ENCODE measurements at places on chromosomes 7 and 10.

GRCh38 chr7:20153999-20154398 is 63.2 kb downstream of the MACC1 start:
- no peak for DNase-seq

DNA sequence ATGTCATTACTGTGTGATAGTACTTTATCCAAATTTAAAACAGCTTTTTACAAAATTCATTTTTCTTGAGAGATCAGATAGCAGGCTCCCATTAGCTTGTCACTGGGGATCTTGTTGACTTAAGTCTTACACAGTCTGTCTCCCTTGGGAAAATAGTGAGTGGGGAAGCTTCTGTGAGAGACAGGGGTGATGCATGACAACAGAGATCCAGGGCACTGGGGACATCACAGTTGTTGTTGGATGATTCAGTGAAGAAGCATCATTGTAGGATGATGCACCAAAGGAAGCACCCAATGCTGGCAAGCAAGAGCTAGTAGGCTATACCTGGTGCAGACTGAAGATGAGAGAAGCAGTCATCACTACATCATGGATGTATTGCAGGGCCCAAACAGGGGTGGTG is 284.7 kb downstream of the HDAC9 start:
- DNase-seq, result no peak

DNA sequence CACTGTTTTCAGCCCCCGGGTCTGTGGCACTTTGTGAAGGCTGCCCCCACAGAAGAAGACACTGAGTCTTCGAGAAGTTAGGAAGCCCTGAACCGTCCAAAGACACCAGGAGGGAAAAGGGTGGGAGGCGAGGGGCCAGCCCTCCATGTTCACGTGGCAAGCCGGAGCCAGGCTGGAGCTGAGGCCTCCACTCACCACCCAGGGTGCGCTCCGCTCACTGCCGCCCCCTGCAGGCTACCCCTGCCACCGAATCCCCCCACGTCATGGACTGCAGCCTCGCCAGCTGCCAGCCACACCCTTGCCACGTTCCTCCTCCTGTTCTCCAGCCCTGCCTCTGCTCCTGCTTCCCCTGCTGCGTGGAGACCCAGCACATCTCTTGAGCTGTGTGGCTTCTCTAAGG is 59.0 kb upstream of the EN2 start:
- no peak for DNase-seq

- no peak for DNase-seq
These were observed 252.9 kb downstream of the MAD1L1 start for GRCh38 chr7:1979591-1980560.

DNA sequence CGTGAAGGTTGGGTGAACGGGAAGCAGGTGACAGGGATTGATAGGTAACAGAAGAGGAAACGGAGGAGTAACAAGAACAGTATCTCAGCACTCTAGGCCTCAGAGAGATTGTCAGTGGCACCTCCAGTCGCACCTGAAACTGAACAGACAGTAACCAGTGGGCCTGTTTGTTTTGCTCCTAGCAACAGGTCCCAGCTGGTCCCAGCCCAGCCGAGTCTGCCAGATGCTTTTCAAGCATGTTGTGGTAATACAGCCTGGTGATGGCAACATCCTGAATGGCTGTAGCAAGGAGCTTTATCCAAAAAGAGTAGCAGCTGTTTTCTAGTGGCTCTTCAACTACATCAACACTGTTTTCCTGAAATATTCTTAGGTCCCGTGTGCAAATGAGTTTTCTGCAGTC is 4.7 kb downstream of the CACNB2 start:
- no peak for DNase-seq

- peak; percentile 59 for DNase-seq
These were observed 1212.4 kb downstream of the SORCS1 start for GRCh38 chr10:105952153-105952552.

DNA sequence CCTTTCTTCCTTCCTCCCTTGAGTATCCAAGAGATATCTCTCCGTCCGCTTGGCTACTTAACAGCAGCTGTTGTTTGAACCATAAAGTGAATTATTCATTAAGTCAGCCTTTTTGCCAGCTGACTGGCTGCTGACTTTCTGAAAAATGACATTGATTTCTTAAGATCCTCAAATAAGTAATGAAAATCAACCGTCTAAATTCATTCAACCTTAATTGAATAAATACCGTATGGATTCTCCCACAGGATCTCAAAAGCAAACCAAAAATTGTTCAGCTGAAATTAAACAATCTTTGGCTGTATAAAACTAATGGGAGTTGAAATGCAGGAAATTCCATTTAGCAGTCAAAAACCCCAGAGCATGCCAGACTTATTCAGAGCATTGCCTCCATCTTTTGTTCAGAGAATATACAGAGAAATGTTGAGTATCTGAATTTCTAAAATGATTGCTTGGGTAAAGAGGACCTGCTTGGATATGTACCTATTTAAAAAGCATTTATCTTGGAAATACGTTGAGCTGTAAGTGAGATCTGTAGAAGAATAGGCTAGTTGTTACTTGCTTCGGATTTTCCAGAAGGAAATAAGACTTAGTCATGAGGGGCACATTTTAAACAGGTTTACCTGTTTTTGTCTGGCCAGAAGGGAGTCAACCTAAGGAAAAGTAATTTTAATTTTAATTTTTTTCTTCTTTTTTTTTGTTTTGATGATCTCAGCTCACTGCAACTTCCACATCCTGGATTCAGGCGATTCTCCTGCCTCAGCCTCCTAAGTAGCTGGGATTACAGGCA is 136.2 kb downstream of the PLXDC2 start:
- DNase-seq, result no peak

DNA sequence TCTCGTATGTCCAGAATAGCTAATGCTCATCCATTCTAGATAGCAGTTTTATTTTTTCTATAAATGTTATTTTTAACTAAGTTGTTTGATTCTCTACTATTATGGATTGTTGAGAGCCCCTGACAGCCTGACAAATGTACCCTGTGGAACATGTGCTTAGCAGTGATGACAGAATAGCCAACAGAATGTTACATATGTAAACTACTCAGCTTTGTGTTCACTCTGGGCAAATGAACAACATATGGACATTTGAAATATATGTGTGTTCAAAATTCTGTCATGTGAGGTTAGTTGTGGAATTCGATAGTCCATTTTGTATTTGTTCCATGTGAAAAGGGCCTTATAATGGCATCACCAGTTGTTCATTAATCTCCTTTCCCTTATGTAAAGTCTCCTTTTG is 199.7 kb downstream of the EXOC4 start:
- DNase-seq, result no peak

DNA sequence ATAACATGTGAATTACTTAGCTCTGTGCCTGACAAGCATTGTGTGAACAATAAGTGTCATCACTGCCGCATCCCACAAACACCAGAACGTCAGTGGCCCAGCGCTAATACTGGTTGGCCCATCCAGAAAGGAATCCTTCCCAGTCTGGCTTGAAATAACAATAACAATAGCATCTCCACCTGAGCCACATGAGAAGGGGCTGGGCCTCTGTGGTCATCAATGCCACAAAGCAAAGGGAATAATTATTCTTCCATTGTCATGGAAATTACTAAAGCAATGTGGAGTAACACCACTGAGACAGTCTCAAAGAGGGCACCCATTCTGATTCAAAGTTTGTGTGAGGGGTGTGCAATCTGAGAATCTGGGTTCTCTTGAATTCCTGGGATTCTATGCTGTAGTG is 105.7 kb upstream of the INHBA start:
- DNase-seq, result no peak

- DNase-seq, result no peak
These were observed 2.5 kb downstream of the TCF7L2 start for GRCh38 chr10:112952282-112953173.

DNA sequence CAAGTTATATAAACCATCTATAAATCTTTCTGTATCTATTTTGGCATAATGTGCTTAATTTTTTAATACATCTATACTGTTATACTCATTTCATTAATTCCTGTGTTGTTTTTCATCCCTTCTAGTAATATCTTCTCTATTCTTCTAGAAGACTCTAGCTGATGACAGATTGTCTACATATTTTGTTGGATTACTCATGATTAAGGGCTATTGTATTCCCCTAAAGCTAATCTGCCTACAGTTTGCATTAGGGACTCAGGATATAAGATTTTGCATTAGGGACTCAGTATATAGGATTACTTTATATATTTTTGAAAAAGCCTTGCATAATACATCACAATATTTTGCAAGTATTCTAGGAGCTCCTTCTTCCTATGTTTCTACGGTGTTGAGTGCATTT is 8.3 kb upstream of the SEMA3A start:
- DNase-seq, result no peak

DNA sequence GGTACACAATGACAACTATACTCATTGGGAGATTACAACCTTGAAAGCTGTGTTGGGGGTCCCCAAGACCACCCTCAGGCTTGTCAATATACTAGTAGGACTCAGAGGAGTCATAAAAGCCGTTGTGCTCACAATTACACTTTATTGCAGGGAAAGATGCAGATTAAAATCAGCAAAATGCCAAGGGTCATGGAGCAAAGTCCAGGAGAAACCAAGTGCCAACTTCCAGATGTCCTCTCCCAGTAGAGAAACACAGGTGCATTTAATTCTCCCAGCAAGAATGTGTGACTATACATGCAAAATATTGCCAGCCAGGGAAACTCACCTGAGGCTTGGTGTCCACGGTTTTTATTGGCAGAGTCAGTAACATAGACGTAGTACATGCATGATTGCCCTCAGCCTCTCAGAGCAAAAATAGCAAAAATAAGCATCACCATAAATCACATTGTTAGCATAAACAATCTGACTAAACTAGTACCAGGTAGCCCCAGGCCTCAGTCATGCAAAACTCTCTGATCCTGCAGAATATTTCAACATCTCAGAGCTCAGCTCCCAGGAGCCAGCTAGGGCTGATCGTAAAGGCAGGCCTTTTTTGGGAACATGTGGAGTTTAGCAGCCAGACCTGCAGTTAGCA is 50.7 kb downstream of the VIM start:
- DNase-seq, result no peak

DNA sequence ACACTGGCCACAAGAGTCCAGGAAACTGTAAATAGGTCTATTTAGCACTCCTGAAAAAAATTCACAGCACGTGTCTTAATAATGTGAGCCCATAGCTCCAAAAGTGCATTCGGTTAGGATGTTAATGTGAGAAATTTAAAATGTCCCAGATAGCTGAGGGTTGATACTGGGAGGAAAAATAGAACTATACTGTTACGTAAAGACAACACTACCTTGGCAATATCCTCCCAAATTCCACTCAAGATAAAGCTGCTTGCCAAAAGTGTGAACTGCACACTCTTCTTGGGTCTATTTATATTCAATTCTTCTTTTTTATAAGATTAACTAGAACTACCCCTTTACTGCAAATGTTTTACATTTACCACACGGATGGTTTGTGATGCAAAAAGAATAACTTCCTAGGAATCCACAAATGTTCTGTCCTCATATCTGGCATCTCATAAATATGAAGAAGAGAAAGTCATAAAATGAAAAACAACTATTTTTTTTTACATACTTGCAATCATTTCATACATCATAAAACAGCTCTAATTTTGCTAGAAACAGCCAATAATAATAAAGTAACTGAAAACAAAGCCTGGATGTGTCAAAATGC is 10.4 kb downstream of the RAB11FIP2 start:
- no peak for DNase-seq

DNA sequence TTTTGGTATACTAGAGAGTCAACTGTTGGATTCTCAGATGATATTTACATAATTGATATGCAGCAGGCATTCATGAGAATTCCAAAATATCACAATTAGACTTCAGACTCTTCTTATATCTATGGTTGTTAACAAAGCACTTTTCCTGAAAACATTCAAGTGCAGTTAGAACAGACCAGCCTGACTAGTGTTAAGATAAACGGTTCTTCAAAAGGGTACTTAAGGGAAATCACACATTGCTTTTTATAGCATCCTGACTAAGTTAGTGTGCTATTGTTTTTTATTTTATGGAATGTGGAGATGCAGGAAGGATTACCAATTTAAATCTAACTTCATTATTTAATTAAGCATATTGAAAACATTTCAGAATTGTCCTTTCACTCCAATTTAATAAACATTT is 405.1 kb downstream of the PLXDC2 start:
- DNase-seq, result no peak

GRCh38 chr10:22344781-22345300 is 455 bp upstream of the SPAG6 start:
- DNase-seq, result no peak

DNA sequence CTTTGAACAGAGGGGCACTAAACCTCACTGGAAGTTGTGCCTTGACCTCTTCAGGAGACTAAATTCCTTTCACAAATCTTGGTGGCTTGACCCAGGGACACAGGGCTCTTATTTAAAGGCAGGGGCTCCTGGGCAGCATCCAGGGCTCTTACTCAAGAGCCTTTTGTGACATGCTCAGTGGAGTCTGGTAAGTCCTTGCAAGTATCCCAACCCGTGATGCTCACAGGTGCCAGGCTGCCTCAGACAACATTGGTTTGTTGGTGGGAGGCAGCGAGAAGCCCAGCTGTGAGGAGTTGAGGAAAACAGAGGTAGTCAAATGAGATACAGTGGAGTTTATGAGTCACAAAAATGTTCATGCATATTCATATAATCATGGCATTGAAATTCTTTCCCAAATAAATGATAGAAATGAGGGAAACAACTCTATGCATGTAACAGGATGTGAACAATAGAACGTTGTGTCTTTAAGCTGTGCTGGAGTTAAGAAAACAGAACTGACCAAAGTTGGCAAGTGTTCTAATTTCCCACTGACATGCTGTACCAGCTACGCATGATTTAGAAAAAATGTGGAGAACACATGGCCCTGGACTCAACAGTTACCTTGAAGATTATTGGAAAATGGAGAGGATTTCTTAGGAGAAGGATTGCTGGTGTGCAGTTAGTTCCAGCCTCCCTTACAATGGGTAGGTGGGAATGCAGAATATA is 654.5 kb upstream of the COBL start:
- DNase-seq, result no peak

DNA sequence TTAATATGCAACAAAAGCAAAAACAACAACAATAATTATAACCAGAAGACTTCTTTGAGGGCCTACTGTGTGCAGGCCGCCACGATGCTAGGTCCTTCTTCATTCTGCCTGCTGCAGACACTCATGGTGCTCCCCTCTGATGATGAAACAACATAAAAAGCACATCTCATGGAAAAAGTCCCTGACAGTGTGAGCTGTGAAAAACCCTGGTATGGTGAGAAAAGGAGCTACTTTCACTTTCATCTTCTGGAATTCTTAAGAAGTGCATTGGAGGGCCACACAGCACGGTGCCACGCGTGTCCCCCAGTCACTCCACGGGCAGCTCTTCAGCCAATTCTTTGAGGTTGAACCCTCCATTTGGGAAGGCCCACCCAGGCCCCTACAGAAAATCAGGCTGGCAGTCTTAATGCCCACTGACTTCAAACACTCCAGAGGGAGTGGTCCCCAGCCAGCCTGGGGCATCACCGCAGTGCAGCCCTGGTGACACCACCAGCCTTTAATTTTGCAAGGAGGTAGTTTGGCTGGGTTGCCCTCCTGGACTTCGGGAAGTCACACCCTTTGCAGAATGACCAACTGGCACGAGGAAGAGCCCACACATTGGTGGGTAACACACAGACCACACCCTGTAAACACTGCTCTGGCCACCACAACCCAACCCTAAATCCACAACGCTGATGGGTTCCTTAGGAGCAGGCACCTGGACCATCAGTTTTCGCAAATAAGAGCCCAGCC is 7.7 kb downstream of the KCNMA1 start:
- no peak for DNase-seq

All from GM12878 (cell line).